Muscle of back (tissue), 13 donors: ENCODE measurements at places on chromosomes 6 and 20.

DNA sequence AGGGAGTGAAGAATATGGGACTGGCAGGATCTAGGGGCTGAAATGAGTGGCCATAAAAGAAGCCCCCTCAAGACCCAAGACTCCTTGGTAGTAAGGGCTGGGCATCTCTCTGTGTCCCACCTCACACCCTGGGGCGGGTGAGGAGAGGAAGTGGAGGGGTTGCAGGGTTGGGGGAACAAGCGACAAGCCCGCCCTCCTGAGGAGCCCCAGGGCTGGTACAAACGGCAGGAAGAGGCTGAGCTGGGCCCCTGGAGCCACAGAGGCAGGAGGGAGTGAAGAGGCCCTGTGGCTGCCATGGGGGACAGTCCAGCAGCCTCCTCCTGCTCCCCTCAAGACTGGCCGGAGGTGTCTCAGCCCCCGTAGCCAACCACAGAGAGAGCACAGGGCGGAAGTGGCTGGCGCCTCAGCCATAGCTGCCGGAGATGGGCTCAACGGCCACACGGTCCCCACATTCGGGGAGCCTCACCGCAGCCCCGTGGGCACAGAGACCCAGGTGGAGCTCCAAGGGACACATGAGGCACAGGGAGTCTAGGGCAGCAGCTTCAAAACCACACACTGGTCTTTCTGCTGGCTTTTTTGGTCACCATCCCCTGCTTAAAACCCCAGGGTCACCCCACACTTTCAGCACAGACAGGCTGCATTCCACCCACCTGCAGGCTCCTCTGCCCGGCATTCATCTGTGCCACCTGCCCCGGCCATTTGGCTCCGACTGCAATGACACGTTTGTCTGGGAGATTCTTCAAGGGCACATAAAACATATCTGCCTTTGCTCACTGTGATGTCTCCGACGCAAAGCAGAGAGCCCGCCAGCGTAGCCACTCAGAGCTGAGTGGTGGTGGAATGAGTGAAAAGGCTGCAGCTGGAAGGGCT, 524 bp downstream of the C20orf203 start:
- no peak for DNase-seq

- no peak for DNase-seq
Observed at GRCh38 chr20:16017656-16018055, 555.6 kb downstream of the KIF16B start.

- no peak for DNase-seq
Observed at GRCh38 chr20:13012886-13013285, 4.1 kb downstream of the SPTLC3 start.

- no peak for DNase-seq
Observed at GRCh38 chr6:111681860-111682259, 76.2 kb upstream of the TRAF3IP2 start.

GRCh38 chr6:63403725-63404124, 83.9 kb upstream of the LGSN start:
- DNase-seq: no peak

GRCh38 chr6:104685871-104686549, 173.7 kb downstream of the HACE1 start:
- DNase-seq: no peak
